ENCODE measurements at places on chromosomes 4 and X. TPM values are rescaled to one million over a fixed set of nuclear protein-coding genes. Genes with fewer than 3 reads are reported as not detected.

GRCh38 chr4:129950217-129950616 lies 854.3 kb downstream of the C4orf33 start:
- no peak for DNase-seq

DNA sequence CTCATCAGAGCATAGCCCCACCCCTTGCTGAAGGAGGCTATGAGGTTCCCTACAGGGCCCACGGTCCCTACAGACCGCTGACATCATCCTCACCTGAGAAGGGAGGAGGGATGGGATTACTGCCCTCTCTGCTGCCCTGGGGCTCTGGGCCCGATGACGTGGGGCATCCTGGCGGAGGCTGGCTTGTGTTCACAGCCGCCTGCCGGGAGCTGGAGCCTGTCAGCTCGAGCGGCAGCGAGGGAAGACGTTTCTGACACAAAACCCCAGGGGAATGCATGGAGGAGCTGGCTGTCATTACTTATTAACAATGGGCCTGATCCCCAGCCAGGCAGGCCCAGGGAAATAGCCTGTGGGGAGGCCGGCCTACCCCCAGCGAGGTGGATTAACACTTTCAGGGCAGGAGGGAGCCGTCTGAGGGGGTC lies 106.6 kb upstream of the ATP6AP2 start:
- DNase-seq = no peak

- DNase-seq = no peak
Measured at GRCh38 chr4:82780170-82780751, 18.3 kb downstream of the SCD5 start.

The LARP7 gene
- total RNA-seq = 34.2 TPM

Data from omental fat pad (tissue), 4 donors.